ENCODE measurements at places on chromosomes 12 and 14. TPM values are rescaled to one million over a fixed set of nuclear protein-coding genes. Genes with fewer than 3 reads are reported as not detected.

DNA sequence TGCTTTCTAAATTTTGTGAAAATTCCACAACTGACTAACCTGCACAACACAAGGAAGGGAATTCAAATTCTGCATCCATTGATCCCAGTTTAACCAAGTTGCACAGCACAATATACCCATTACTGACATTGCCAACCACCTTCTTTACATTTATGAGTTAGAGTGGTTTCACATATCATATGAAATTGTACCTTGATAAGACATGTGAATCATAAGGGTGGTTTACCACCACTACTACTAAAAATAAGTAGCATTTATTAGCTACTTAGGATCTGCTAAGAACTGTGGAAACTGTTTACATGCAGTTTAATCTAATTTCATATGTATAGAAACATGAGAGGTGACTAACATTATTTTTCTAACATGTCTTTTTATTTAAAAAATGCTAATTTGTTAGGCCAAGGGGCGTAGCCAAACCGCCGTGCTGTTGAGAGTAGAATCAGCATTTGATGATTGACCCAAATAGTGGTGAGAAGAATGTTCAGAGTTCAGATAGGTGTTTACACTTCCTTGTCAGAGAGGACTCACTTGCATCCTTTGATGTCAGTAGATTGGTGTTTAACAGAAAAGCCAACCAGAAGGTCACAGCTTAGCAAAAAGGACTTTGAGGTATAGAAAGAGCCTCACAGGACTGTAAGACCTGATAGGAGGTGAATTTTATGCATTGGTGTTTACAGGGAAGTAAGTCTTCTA, 56.2 kb downstream of the LRFN5 start:
- DNase-seq: no peak

DNA sequence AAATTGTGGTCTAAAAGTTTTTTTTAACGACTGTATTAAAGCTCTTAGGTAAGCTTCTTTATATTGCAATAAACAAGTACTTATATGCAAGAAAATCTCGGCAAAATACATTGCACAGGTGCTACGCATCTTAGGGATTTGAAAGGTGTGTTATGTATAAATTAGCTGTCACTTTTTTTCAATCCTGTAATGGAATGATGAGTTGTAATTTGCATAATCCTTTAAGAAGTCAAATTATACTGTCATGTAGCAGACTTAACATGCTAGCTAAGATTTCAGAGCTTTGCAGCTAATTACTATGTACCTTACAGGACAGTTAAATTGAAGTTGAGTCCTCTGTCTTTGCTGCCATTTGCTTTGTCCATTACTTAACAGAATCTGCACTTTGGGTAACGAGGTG, 117.5 kb downstream of the NPAS3 start:
- DNase-seq: no peak

GRCh38 chr14:96267336-96267735, 11.3 kb downstream of the BDKRB1 start:
- no peak for DNase-seq

DNA sequence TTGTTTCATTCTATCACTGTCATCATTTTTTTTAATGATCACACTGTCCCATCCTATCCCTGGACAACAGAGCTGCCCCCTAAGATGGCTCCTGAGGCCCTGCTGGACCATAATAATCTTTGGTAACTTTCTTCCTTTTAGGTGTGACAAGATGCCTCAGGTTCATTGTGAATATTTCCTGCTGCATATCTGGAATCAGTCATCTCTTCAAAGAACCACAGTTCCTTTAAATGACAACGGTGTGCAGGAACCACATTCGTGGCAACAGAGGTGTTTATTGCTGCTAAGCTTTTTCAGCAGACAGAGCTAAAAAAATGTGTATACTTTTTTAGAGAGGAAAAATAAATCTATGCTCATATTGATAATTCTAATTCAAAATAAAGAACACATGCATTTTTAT, 312.9 kb downstream of the MED13L start:
- no peak for DNase-seq

PNMA1 gene
- total RNA-seq: 38.5 TPM

KRT83 gene
- not detected for total RNA-seq

TFCP2 gene
- 17.0 TPM for total RNA-seq

All from glomerular endothelial cell (primary cell).